ENCODE measurements at places on chromosomes 11 and 22.

DNA sequence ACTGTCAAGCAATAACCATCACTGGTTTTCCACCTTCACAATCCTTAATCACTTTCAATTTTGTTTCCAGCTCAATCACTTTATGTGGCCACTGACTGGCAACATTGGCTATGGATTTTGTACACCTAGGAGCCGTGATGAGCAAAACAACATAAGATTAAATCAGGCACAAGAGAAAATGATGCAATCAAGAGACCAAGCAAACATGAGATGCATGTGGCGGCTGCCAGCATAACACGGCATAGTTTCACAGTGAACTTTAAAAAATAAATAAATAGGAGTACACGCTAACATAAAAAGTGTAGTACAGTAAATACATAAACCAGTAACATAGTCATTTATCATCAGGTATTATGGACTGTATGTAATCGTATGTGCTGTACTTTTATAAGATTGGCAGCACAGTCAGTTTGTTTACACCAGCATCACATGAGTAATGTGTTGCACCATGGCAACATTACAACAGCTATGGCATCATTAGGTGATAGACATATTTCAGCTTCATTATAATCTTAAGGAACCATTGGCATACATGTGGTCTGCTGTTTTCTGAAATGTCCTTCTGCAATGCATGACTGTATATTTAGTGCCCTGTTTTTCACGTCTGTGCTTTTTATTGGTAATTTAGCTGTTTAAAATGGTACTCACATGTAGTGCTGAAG lies 83.3 kb upstream of the PRDM11 start:
- DNase-seq: no peak

DNA sequence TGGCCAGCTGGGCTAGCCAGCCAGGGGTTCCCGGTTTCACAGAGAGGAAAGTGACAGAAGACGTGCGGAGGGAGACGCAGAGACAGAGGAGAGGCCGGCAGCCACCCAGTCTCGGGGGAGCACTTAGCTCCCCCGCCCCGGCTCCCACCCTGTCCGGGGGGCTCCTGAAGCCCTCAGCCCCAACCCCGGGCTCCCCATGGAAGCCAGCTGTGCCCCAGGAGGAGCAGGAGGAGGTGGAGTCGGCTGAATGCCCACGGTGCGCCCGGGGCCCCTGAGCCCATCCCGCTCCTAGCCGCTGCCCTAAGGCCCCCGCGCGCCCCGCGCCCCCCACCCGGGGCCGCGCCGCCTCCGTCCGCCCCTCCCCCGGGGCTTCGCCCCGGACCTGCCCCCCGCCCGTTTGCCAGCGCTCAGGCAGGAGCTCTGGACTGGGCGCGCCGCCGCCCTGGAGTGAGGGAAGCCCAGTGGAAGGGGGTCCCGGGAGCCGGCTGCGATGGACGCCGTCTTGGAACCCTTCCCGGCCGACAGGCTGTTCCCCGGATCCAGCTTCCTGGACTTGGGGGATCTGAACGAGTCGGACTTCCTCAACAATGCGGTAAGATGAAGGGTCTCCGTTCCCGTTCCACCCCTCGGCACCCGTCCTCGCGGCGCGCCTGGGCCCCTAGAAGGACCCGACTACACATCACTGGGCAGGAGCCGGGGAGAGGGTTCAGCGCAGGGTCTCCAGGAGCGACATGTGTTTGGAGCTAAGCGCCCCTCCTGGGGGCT lies at the start of gene CREB3L1:
CREB3L1 (plus strand) TSS at position 41 of the 765 bp plus-strand sequence; CDS start at position 491, 450 bp downstream.
- DNase-seq: no peak

DNA sequence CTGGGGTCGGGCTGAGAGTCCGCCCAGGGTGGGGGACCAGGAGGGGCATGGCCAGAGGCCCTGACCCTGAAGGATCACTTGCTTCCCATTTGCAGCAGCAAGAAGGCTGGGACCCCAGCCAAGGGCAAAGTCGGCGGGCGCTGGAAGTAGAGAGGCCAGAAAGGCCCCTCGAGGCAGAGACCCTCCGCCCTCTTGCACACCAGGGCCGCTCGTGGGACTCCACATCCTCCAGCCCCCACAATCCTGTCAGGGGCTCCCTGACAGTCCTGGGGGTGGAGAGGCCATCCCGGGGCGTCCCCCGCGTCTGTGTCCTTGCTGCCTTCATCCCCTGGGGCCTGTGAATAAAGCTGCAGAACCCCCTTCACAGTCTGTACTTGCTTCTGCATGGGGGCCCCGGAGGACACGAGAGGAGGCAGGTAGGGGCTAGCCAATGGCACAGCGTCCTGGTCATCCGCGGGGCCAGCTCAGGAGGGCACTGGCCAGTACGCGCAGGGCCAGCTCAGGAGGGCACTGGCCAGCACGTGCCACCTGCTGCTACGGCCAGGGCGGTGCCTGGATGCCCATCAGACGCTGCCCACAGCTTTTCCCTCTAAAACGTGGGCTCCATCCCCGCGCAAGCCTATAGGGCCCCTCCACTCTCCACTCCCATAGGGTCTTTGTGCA lies 8.7 kb upstream of the MRPL23 start:
- no peak for DNase-seq

DNA sequence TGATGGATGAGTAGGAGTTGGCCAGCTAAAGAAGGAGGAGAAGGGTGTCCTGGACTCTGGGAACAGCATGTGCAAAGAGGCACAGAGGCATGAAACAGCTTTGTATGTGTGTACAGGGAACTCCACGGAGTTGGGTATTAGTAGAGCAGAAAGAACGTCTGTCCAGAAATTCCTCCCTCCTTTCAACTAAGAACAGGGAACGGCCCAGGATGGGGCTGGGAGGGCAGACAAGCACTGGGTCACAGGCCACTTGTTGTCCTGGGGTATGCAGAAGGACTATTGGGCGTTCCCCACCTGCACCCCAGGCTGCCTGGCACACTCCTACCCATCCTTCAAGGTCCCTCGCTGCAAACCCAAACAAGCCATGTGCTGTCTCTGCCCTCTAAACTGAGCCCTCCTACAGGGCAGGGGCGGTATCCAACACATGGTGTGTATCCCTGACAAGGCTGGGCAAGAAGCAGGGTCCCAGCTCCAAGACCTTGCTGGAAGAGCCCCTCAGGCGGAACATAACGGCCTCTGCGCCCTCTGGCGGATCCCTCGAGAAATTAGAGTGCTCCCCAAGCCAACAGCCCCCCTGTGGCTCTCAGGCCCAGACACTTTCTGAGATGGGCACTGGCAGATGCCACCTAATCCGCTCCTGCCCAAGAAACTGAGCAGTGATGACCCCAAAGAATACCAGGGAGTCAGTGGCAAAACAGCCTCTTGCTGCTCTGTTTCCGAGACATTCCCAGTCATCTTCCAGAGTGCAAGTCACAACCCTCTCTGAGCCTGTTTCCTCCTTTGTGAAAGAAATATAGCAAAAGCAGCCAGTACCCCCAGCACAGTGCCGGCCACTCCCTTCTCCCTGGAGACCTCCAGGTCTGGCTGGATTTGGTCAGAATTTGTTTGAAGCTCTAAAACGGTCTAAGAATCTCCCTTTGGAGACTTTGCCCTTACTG lies 1.6 kb upstream of the ELFN2 start:
- DNase-seq: peak; percentile 32

DNA sequence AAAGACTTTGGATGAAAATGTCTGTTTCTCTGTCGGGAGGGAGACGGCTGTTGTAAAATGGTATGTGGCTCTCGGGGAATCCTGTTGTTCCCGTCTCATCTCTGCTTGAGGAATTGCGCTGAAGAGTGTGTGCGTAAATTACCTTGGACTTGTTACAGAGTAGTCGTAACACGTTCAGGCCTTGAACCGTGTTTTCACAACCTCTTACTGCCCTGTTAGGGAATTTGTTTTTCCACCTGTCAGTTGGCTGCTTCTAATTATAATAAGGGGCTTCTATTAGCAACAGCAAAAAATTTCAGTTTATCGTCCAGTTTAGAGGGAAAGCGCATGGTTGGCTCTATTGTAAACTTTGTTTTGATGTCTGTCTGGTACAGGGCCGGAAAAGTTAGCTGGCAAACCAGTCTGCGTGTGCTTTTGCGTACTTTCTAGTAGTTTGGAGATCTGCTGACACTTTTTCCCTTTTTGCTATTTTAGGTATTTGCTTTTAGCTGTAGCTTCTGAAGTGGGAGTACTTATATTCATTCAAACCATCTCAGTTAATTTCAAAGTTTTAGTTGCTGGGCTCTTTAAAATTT lies 1.5 kb downstream of the HIPK3 start:
- peak; percentile 8 for DNase-seq

- DNase-seq: no peak
These were observed 14.7 kb downstream of the APOL3 start for GRCh38 chr22:36145881-36146280.

DNA sequence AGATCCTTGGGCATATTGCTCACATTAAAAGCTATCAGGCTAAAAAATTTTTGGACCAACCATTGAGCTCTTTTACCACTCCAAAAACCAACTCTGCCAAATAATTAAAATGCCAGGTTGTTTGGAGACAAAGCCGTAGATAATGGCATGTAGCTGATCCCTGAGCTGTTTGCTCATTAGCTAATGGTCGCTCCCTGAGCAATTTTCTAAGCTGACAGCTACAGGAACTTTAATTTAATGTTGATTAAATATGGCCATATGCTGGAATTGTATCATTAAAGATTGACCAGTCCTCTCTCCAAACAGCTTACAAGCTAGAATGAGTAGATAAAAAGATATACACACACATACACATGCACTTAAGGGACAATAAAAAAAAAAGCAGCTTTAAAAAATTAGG lies 216.2 kb upstream of the ARHGAP20 start:
- no peak for DNase-seq

DNA sequence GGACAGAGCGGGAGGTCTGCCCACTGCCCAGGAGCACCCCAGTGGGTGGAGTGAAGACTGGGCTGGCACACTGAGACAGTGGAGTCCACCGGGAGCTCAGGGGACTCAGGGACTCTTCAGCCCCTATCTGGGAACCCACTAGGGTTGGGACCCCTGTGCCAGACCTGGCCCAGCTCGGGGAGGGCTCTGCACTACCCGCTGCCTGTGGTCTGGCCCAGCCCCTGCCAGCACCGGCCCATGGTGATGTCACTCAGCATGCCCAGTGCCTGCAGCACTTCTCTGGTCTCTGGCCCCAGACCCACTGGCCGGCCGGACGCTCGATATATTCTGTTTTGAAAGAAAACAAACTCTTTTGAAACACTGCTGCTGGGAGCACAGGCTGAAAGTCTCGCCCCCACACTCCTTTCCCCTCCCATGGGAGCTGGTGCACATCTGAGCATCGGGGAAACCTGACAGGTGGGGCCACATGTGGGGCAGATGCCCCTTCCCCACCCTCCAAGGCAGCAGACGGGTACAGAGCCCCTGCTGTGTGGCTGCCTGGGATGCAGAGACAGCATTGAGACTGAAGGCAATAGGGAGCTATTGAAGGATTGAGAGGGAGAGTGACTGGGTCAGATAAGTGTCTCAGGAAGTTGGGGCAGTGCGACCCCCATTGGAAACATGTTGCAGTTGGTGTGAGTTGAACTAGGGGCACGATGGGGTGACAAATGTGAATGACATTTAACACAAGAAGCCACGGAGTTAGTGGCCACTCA lies 62.9 kb downstream of the MYEOV start:
- DNase-seq: no peak

- DNase-seq: no peak
These were observed 2.8 kb downstream of the TSPAN32 start for GRCh38 chr11:2304506-2305139.

GRCh38 chr22:37340331-37341262 lies 58.3 kb downstream of the CYTH4 start:
- no peak for DNase-seq

GRCh38 chr11:57269571-57270021 lies 32.5 kb upstream of the APLNR start:
- no peak for DNase-seq

DNA sequence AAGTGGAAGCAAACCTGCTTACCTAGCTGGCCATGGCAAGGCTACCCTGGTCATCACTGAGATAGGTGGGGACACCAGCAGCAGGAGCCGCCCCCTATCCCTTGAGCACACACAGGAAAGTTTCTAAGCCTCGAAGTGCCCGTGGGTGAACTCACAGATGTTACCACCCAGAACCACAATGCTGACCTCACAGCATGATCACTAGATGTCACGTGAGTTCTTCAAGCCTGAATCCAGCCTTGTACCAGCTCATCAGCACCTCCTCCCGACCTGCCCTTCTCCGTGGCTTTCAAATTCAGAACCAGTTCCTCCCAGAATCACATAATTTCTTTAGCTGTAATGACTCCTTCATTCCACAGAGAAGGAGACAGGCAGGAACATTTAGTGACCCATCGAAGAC lies 24.7 kb upstream of the TIMP3 start:
- DNase-seq: no peak

DNA sequence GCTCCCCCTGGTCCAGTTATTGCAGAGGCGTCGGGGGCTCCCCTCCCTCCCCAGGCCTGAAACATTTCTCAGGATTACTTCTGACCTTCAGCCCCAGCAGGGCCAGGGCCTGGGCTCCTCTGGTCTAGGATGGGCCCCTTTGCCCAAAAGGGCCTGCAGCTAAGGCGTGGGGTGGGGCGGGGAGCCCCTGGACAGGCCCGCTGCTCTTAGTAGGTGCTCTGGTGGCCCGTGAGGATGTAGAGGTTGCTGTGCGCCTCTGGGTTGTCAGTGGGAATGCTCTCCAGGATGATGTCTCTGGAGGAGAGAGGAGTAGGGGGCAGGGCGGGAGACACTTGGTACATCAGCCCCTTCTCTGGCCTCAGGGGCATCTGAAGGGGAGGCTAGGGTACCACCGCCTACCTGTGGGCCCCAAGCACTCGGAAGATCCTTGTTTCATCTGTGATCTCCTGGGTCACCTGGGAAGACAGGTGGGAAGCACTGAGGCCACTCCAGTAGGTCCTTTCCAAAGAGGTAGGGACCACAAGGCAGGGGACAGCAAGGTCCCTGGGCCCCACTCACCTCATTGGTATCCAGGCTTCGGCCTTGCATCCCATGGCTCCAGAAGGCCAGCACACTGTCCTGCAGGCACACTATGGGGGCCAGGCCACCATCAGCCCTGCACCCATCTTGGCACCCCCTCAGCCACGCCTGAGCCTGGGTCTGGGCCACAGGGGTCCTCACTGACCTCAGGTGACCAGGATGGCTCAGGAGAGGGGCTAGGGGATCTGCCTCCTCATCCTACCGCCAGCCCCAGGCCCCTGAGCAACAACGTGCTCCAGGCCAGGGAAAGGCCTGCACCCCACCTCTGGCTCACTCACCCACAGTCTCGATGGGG lies 11.2 kb upstream of the SF1 start:
- no peak for DNase-seq

- peak; percentile 72 for DNase-seq
These were observed 1.1 kb upstream of the CD6 start for GRCh38 chr11:60970369-60970774.

- no peak for DNase-seq
These were observed 27.9 kb downstream of the YPEL1 start for GRCh38 chr22:21707677-21708076.
